ENCODE measurements at places on chromosomes 5 and 9.
A peak's percentile ranks its signal among the peaks of the same experiment; 100 is the strongest.

DNA sequence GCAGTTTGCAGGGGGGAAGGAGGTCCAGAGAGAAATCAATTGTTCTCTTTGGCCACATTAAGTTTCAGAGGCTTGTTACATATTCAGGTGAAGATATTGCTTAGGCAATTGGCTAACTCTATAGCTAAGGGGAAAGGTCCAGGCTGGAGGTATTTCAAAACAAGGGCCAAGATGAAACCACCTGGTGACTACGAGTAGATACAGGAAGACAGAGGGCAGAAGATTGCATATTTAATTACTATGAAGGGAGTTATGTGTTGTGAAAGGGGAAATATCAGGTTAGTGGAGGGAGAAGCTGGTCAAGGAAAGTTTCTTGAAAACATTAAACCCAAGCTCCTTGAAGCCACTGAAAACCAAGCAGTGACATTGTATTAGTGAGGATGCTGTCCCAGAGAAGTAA, 1.9 kb upstream of the RAD23B start:
- DNase-seq = no peak

DNA sequence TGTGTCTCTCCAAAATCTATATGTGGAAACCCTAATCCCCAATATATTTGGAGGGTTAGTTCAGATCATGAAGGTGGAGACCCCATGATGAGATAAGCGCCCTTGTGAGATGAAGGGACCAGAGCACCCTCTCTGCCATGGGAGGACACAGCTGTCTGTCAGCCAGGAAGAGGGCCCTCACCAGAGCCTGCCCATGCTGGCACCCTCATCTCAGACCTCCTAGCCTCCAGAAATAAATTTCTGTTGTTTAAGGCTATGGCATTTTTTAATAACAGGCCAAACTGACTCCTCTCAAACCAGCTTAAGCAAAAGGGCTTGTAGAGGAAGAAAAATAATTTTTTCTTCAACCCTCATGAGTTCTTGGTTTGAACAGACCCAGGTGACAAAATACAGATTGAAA, 79.2 kb upstream of the MAMDC2 start:
- DNase-seq = no peak

DNA sequence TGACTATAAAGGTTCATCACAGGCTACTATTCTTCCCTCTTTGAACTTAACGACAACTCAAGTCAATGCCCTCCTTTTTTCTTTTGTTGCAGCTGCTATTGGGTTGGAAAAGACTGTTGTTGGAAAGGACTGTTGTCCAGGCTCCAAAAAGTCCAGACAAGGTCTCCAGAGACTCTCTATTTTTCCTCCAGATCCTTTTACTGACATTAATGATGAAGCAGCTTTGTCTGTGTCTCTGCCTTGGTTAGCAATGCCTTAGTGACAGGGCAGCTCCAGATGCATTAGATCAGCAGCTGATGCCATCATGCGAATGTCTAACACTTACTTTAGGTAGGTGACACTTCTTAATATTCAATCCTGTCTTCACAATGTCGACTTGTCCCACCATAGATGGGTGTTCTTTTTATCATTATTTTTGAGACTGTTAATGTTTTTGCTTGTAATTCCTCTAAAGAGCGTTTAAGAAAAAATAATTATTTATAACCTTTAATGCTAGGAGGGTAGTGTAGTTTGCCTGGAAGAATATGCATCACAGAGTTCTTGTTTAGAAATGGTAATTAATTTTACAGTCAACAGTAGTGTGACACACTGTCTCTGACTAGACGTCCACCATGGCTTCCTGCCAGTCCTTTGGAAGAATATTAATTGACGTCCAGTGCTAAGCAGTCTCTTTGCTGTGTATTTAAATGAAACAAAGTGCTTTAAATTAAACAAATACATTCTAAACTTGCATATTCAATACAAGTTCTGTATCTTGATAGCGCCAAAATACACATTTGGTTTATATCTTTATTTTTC, 492.2 kb downstream of the NR2F1-AS1 start:
- DNase-seq = peak; percentile 6

DNA sequence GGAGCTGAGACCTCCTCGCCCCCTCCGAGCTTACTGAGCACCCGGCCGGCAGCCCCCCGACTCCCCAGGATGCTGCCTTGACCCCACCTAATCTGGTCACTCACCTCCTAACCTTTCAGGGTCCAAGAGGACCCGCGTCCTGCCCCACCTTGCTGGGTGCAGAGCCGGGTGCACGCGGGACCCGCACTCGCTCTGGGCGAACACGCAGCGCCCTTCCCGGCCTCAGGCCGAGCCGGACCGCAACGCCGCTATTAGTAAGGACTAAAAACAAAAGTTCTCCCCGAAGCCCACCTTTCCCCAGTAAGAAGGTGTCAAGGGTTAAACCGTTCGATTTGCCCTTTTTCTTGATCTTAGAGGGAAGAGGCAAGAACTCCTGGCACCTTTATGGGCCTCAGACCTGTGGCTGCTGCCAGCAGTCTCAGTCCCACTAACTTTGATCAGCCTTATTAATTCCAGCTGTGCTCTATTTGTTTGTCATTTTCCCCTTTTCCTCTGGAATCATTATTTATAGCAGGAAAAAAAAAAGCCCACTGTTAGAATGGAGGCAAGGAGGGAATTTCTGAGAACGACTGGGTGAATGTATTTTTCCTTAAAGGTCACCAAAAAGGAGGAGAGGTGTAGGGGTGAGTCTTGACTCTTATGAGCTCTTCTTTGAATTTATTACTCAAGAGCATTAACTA, 10.5 kb downstream of the IRX2 start:
- peak; percentile 58 for DNase-seq

GRCh38 chr5:119368238-119368630, 12.4 kb downstream of the TNFAIP8 start:
- DNase-seq = no peak

DNA sequence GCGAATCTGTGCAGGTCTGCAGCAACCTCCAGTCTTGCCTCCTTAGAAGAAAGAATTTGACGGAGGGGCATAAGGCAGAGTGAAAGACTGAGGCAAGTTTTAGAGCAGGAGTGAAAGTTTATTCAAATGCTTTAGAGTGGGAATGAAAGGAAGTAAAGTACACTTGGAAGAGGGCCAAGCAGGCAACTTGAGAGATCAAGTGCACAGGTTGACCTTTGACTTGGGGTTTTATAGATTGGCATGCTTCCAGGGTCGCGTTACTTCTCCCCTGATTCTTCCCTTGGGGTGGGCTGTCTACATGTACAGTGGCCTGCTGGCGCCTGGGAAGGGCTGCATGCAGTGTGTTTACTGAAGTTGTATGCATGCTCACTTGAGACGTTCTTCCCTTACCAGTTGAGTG, 127.2 kb upstream of the FER start:
- DNase-seq = no peak

DNA sequence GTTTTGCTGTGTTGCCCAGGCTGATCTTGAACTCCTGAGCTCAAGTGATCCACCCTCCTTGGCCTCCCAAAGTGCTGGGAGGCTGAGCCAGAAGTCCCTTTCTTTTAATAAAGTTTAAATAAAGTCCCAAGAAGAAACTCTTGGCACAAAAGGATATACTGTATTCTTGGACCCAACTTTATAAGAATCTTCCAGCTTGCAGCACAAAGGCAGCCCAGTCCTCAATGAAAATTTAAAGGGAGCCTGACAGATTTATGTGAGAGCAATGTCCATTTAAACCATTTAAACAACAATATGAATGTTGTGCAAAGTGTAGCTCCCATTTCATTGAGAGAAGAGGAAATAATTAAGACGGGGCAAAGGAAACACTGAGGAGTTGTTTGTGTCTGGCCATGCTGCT, 217.0 kb downstream of the DOCK8 start:
- DNase-seq = no peak

GRCh38 chr9:79735023-79735779, 163.4 kb downstream of the TLE4 start:
- no peak for DNase-seq

- no peak for DNase-seq
These were observed 9.4 kb upstream of the TENT2 start for GRCh38 chr5:79602889-79603288.

DNA sequence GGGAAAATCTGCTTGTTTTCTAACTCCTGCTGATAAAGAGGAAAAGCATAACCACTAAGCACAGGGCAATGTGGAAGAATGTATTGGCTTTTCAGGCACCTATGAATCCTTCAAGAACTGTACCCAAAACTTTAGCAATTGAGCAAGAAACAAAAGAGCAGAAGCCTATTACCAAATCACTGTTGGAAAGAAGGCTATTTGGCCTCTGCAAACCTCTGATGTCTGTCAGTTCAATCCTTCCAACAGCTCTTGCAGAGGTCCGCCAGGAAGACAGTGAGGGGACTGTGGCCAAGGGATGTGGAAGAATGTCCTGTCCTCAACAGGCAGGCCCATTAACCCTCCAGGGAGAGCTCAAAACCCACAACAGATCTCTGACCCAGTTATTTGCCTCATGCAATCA, 328.6 kb downstream of the ENC1 start:
- no peak for DNase-seq

GRCh38 chr5:9624196-9624947, 5.8 kb downstream of the TAS2R1 start:
- DNase-seq = peak; percentile 52

GRCh38 chr5:74081126-74081525, 455.1 kb downstream of the ARHGEF28 start:
- DNase-seq = no peak

GRCh38 chr5:149121145-149121544, 20.1 kb upstream of the ABLIM3 start:
- no peak for DNase-seq

DNA sequence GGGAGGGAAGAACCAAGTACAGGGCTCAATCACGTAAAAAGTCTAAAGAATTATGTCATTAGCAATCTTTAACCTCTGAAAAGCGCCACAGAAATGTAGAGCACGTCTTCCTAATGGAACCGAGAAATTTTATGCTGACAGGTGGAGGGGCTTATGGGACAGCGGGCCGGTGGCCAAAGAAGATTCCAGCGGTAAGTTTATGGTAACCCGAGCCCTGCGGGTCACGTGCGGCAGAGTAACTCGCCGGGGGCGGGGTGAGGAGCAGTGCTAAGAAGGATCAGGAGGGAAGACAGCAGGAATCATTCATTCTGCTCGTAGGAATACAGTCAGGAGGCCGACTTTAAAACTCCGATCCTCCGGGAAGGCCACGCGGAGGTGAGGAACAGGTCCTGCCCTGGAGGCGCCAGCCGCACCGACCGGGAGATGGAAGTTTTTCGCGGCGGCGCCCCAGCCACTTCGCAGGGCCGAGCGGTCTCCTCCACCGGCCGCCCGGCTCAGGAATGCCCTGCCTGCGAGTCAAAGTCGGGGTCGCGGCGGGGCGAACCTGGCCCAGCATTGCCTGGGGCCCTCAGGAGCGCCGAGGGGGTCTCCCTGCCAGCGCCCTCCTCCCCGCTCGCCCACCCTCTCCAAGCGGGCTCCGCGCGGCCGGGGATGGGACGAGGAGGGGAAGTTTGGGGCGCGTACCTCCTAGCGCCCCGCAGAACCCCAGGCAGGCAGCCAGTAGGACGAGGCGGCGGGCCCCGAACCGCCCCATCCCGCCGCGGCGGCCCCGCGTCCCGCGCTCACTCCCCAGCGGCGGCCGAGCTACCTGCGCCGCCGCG, 101.8 kb downstream of the ESM1 start:
- DNase-seq = peak; percentile 72

DNA sequence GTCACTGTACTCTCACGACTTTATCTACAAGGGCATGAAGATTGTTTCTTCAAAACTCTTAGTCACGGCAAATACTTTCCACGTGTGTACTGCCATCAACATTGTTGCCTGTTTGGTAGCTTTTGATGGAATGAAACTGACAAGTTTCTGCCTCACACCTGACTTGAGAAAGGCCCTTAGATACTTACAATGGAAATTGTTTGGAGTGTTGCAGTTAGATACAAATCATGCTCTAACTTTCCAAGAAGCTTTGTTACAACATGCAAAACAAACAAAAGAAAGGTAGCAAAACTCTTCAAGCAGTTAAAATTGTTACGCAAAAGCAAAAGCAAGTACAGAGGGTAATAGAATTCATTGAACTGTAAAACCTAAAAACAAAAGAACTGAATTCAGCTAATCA, 91.1 kb upstream of the TLE4 start:
- no peak for DNase-seq

DNA sequence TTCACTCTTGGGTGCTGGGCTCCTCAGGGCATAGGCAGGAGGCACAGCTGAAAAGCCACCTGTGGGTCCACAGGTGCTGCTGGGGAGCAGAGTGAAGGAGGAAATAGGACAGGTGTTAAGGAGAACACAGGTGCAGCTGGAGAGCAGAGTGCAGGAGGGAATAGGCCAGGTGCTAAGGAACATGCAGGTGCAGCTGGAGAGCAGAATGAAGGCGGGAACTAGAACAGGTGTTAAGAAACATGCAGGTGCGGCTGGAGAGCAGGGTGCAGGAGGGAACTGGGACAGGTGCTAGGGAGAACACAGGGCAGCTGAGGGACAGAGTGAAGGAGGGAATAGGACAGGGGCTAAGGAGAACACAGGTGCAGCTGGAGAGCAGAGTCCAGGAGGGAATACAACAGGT, 43.8 kb upstream of the PLEKHG4B start:
- no peak for DNase-seq

GRCh38 chr5:150321784-150322183, 19.1 kb upstream of the ARSI start:
- peak; percentile 22 for DNase-seq

GRCh38 chr5:40356248-40356647, 323.5 kb upstream of the PTGER4 start:
- DNase-seq = no peak

- DNase-seq = peak; percentile 63
These were observed 110.8 kb downstream of the LHFPL2 start for GRCh38 chr5:78537821-78538220.

DNA sequence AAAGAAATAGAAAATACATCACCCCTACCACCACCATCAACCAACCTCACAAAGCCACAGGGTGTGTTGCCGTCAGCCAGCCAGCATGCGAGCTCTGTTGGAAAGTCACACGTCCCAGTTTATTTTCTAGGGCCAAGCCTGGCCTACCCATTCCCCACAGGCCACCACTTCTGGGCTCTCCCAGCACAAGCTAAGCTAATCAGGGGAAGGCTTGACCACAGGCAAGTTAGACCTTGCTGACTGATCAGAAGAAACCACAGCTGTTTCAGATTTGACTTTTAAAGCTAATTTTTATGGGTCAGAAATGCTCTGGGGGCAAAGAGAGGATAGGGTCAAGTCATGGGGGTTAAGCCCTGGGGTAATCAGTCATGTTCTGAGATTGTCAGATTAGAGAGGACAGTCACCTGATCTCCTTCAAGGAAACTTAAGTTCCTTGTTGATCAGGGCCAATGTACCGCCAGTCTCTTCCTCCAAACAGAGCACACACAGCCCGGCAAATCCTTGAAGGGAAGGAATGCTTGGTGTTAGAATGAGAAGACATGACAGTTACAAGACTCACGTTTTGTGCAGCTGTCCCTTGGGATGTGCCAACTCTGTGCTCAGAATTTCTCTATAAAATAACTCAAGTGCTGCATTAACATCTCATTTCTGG, 7.6 kb downstream of the SHB start:
- no peak for DNase-seq

GRCh38 chr9:108664309-108665255, 191.2 kb downstream of the ACTL7B start:
- DNase-seq = peak; percentile 38
